ENCODE measurements at places on chromosomes 2 and 18.

DNA sequence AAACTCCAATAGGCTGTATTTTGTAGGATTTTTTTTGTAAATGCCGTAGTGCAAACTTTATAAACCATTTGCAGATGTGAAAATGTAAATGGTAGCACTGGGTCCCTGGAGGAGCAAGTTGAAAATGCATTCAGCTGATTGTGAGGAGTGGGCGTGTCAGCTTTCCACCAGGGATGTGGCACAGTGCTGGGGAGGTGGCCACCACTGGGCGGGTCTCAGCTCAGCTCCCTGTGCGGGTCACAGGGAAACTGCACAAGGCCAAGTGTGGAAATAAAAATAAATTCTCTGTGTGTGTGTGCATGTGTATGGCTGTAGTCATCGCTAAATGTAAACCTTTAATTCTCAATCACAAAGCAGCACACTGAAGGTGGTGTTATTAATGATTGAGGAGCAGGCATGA is 137.2 kb upstream of the PXDN start:
- no peak for DNase-seq

DNA sequence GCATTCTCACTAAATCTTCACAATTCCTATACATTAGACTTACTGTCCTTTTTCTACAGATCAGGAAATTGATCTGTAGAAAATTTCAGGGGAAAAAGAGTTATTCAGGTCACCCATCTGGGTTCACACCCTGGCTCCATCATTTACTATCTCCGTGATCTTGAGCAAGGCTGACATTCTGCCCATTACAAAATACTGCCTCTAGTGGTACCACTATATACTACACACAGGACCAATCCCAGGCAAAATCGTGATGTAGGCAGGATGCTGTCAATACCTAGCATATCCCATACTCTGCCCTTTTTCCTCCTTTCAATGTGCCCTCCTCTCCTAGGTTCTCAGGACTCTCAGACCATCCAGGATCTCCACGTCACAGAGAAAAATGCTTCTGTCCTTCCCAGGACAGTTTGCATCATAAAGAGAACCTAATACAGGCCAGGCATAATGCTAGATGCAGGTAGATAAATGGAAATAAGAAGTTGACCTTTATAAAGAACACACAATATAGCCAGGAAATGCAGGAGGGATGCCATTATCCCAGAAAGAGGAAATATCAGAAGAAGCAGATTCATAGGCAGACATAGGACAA is 101.9 kb downstream of the CDH20 start:
- no peak for DNase-seq

DNA sequence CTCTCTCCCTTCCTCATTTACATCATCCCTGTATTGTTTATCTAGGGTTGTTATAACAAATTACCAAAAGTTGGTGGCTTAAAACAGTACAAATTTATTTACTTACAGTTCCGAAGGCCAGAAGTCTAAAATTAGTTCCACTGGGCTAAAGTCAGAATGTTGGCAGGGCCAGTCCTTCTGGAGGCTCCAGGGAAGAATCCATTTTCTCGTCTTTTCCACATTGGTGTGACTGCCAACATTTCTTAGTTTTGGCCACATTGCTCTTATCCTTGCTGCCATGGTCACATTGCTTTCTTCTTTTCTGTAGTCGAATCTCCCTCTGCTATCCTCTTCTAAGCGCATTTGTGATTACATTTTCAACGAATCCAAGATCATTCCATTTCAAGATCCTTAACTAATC is 34.7 kb downstream of the ICOS start:
- DNase-seq, result no peak

- no peak for DNase-seq
These were observed 281.1 kb upstream of the RAB12 start for GRCh38 chr18:8328126-8328525.

DNA sequence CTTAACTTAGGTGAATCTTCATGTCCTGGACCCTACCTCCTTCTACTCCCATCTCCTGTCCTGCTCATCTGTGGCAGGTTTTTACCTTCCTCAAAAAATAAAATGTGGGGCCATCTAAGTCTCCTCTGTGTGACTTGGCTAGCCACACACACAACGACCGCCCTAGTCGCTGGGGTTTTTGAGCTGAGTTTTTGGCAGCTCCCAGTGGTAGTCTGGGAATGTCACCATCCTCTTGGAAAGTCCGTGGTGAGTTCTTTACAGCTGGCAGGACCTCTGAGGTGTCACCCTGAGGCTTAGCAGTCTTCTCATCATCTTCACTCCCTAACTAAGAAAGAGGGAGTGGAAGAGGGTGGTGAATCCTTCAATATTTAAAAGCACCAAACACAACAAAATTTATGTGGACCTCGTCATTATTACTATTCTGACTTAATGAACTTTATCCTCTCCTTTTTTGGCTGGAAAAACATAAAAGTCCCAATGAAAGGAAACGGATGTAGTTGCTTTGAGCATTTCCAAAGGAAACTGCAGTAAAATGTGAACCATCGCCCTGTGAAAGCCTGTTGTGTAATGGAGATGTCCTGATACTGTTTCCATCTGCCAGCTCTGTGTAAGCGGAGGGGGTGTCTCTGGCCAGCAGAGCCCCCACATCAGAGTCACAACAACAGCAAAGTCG is 78.6 kb downstream of the VAPA start:
- DNase-seq, result no peak

DNA sequence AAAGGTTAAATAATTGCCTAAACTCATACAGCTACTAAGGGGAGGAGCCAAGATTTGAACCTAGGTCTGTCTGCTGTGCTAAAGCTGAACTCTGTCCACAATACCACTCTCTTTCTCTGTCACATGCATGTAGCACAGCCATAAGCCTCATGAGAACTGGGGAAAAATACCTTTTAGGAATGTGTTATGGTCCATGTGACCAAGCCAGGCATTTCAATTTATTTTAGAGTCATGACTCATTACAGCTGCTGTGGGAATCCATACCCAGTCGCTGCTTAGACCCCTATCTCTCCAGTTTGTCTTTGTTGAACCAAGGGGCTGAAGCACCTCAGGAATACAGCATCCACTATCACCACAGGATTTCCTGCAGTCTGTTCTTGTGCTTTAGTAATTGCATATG is 200.0 kb upstream of the SIX3 start:
- DNase-seq, result no peak

GRCh38 chr2:138536740-138537139 is 35.2 kb downstream of the SPOPL start:
- DNase-seq, result no peak

- no peak for DNase-seq
These were observed 306.7 kb downstream of the RDH14 start for GRCh38 chr2:18253686-18254197.

DNA sequence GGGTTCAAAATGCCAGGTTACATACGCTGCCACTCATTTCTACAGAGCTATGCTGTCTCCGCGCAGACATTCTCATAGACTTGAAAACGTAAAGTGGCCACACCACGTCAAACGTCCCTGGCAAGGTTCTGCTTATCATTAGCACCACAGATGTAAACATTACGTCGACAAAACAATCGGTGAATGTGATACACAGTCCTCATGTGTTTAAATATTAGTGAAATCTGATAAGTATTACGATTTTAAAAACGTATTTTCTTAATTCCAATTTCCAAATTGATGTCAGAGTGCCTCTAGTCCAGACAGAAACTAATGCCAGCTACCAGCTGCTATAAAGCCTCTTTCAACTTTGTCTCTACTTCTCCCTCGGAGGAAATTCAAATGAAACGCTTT is 1.2 kb downstream of the STK17B start:
- no peak for DNase-seq

- DNase-seq, result no peak
These were observed 83.5 kb upstream of the CCDC195 start for GRCh38 chr2:224799691-224800090.

DNA sequence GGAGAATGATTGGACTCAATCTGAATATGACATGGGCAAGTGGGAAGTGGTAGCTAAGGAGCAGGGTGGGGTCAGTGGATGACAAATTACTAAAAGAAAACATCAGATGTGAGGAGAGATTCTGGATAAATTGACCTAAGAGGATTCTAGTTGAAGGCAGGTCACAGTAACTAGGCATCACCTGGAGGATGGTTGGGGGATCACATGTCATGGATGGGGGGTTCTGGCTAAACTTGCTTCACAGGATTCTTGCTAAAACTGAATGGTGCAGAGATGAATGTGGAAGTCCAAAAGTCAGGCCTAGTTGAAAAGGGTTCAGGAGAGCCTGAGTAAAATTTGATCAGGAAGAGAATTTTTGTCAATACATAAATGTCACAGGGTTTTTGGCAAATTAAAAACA is 18.3 kb downstream of the CLHC1 start:
- DNase-seq, result no peak

DNA sequence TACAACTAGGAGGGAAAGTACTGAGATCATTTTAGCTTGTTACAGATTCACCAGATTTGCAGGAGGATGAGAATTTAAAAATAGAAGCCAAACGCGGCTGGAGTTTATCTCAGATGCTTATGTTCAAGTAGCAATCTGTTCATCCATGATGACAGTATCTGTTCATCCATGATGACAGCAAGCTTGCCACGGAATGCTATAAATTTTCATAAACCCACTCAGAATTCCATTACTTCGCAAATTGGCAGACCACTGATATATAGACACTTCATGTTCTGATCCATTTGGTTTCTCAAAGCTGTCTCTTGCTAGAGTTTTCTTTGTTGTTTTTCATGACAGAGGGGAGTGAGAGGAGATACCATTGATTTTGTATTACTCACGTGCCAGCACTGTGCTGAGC is 84.2 kb downstream of the GAREM1 start:
- no peak for DNase-seq

- no peak for DNase-seq
These were observed 266.6 kb upstream of the CYP26B1 start for GRCh38 chr2:72414137-72414760.

- peak; percentile 19 for DNase-seq
These were observed 30.4 kb upstream of the OTOS start for GRCh38 chr2:240170883-240171282.

GRCh38 chr2:219561179-219562048 is 9.9 kb downstream of the OBSL1 start:
- DNase-seq, result peak; percentile 27

DNA sequence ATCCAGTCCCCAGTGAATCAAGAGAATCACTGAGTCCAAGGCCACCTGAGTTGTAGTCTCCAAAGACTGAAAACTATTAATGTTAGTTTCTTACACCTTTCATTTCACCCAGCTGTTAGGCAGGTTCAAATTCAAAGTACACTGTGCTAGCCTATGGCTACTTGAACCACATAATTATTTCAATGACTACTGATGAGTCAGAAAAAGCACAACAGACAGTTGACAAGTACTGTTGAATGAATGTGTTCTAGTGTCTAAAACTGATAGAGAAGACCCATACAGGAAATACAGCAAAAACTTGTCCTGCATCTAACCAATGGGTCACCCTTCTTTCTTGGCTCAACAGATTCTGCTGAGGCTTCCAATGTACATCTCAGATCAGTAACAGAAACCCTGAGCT is 160.9 kb downstream of the MYO5B start:
- DNase-seq, result no peak

- no peak for DNase-seq
These were observed 101.4 kb downstream of the PLA2R1 start for GRCh38 chr2:159961037-159961436.

Measured in RWPE2 (cell line).